ENCODE measurements at places on chromosomes 7 and 10.

GRCh38 chr7:7177044-7177517 lies 5.3 kb upstream of the C1GALT1 start:
- no peak for DNase-seq

- no peak for DNase-seq
Measured at GRCh38 chr7:6489612-6490011, 41.9 kb upstream of the DAGLB start.

DNA sequence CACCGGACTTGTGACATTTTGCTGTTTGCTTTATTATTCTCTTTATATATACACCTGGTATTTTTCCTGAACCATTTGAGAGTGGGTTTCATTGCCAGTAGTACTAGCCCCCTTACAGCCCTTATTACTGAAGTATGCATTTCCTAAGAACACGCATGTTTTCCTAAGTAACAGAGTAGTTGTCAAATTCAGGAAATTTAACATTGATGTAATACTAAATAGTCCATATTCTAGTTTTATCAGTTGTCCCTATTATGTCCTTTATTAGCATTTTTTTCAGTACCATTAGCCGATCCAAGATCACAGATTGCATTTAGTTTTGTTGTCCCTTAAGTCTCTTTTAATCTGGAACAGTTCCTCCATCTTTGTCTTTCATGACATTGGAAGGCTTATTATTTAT lies 8.0 kb downstream of the KMT2E start:
- DNase-seq = no peak

GRCh38 chr7:106604303-106604924 lies 56.5 kb downstream of the CCDC71L start:
- DNase-seq = no peak

GRCh38 chr7:131015657-131015958 lies 281.6 kb upstream of the KLF14 start:
- no peak for DNase-seq

DNA sequence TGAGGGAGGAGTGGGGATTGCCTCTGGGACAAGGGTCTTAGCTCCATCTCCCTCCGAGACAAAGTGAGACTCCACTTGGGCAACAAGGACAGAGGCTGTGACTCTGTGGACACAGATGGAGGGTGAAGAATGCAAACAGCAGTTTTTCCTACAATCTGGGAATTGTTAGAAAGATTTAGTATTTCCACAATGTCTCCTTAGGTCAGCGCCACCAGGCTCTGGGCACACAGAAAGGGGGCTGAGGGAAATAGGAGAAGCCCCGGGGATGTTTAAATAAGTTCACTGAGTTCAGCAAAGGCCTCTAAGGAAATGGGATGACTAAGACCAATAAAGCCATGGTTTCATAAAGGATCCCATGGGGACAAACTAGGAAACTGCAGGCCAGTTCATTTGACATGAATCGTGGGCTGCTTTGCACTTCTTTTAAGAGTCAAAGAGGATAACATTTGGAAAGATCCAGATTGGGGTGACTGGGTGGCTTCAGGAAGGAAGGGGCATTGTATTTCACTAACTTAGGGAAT lies 219.8 kb upstream of the GLI3 start:
- no peak for DNase-seq

GRCh38 chr7:136717910-136718557 lies 150.4 kb upstream of the CHRM2 start:
- no peak for DNase-seq

DNA sequence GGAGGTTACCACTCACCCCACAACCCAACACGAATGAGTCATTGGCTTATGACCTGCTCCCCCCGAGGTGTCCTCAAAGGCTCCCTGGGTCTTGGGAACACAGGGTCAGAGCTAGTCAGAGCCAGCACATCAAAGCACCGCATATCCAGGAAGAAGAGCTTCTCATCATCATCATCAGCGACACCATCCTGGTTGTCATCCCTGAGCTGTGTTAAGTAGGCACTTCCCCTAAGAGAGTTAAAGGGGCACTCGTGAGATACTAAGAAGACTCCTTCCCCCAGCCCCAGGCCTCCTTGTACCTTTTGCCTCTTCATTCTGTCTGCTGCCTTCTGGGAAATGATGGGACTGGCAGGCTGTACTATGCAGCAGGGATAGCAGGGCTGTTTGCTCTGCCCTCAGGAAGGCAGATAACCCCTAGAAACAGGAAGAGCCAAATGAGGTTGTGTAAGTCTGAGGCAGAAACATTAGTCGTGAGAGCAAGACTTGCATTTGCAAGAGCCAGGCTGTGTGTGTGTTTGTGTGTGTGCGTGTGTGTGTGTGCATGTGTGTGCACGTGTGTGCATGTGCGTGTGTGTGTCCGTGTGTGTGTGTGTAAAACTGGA lies 11.1 kb upstream of the CPA1 start:
- DNase-seq = no peak

GRCh38 chr7:42093349-42093905 lies 143.6 kb downstream of the GLI3 start:
- no peak for DNase-seq

- DNase-seq = no peak
Measured at GRCh38 chr10:24310104-24310503, 101.2 kb downstream of the KIAA1217 start.

GRCh38 chr10:133325440-133326222 lies 11.1 kb downstream of the CALY start:
- DNase-seq = no peak

GRCh38 chr7:18590241-18590640 lies 94.7 kb downstream of the HDAC9 start:
- DNase-seq = no peak

GRCh38 chr10:18423058-18423637 lies 228.2 kb downstream of the NSUN6 start:
- no peak for DNase-seq

DNA sequence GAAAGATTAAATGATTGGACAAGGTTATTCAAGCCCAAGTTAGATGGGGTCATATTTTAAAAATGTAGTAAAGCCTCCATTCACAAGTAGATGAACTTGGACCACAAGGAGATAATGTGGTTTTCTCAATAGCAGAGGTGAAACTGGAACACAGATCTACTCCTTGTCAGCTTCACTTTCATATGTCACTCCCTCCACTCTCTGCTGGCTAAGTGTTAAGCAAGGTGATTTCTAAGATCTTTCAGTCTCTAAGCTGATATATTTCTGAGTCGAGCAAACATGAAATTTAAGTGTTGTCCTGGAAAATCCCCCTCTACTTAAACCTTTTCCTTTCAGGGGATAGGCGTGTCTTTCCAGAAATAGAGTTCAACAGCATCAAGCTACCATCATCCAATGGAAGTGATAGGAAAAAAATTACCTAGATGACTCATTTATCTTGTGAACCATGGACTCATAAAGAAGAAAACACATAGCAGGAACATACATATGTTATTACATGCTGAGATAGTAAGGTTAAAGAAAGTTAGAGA lies 275.0 kb downstream of the PTEN start:
- DNase-seq = no peak

DNA sequence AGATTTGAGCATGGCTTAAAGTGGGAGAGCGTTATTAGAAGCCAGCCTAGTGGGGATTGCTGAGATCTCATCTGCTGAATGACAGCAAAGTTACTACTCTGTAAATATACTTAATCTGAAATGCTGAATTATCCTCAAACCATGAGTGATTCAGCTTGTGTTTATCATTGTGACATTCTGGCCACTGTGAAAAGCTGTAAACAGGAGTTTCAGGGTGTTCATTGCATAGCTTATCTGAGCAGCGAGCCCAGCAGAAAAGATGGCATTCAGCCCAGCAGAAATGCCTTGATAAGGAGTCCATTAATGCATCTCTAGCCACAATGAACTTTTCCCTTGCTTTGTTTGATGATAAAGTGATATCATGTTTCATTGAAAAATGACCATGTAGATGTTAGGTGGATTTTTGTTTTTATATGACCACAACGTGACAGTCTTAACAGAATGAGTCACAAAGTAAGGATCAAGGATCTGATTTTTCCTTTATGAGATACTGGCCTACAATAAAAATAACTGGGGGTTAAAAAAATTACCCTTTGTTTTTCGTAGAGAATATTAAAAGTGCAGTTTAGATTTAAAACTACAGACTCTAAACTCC lies 7.8 kb downstream of the TES start:
- DNase-seq = no peak
